ENCODE measurements at places on chromosomes 3 and 15. TPM values are rescaled to one million over a fixed set of nuclear protein-coding genes. Genes with fewer than 3 reads are reported as not detected.

The DGKG gene
- total RNA-seq = 7.8 TPM

The RBM5 gene
- 94.0 TPM for total RNA-seq

The CASR gene
- total RNA-seq = 0.17 TPM

The ONECUT1 gene
- 51.0 TPM for total RNA-seq

The LACTB gene
- total RNA-seq = 13.2 TPM

DNA sequence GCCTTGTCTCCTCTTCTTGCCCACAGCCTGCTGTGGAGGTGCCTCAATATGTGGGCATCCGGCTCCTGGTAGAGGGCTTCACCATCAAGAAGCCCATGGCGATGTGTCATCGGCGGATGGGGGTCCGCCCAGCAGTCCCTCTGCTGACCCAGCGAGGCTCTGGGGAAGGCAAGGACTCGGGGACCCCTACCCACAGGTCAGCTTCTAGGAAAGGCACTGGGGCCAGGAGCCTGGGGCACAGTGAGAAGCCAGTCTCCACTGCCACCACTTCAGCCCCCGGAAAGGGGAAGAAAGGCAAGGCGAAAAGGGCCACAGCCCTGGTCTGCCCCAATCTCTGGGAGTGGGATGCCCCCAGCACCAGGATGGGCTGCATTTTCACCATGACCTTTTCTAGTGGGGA is 10.7 kb downstream of the RPUSD3 start:
- no peak for DNase-seq

- no peak for DNase-seq
These were observed 5.4 kb downstream of the IQCF6 start for GRCh38 chr3:51773529-51774056.

DNA sequence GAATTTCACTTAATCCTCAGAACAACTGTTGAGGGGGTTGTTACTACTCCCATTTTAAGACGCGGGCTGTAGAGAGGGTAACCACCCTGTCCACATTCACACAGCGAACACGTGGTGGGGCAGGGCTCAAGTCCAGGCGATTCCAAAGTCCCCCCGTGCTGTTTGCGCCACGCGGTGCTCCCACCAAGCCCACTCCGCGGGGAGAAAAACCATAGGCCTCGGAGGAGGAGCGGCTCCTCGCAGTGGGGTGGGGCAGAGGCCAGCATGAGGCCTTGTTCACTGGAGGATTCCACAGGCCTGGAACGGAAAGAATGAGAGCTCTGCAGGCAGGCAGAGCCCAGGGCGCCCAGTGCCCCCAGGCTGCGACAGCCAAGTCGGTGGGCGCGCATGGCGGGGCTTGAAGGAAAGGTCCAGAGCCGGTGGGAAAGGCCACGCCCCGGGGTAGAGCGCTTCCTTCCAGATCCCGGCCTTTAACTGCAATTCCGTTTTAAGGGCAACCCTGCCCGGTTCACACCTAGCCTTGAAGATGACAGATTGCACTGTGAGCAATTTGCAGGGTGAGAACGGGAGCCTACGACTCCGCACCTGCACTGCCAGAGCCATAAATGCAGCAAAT is 161.8 kb upstream of the TBL1XR1 start:
- peak; percentile 56 for DNase-seq

GRCh38 chr3:39668420-39668819 is 141.0 kb upstream of the MYRIP start:
- DNase-seq = no peak

DNA sequence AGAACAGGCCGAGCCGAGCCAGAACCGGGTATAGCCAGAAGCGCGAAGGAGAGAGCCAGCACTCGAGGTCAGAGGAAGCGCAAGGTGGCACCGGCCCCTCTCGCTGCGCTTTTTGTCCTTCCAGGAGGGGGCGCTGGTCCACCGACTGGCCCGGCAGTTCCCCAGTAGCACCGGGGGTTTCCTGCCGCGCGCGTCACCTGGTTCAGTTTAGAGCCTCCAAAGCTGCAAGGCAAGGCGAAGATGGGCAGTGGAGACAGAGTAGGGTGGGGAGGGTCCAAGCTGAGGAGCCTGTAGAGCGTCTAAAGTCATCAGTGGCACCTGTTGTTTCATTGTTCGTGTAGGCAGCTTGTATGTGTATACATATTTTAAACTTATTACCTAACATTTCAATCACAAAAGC is 7.6 kb upstream of the NR2E3 start:
- no peak for DNase-seq

All from liver (tissue), 10 donors.